ENCODE measurements at places on chromosomes 3 and 15.

DNA sequence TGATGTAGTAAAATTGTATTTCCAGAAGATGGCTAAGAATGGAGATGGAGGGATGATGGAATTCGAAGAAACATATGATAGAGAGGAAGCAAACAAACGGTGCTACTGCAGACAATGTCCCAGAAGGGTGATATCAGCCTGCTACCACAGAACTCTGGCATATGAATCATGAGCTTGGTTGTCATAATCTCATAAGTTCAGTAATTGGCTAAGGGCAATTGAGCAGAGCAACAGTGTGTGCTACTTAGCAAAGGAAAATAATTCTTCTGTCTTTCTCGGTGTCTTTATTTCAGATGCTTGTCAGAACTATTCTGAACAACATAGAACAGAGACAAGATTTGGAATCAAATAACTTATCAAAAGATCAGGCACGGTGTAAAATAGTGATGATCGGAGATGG lies 407.3 kb downstream of the GBE1 start:
- no peak for DNase-seq

DNA sequence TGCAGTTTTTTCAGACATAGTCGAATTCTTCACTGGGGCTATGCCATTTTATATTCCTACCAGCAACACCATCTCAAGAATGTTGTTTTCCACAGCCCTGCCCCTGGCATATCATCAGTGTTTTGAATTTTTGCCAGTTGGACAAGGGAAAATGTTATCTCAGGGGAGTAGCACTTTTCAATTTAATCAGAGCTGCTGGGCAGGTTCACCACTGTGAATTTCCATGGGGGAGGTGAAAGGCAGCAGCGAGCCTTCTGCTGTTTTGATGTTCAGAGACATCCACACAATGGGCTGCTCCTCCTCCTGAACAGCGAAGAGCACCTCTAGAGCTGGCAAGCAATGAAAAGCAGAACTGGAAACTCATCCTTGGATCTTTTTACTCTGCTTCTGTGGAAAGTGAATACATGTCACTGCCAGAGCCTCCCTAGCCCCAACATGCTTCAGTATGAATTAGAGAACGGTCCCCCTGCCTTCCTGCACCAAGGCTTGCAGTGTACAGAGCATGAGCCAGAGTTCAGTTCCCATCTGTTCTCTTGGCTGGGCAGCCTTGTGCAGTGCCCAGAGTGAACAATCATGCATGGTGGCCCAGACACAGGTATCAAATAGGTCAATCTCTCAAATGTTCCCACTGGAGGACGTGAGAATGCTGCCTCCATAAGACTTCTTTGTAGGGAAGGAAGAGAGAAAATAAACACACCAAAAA lies 56.1 kb upstream of the RAD18 start:
- no peak for DNase-seq

DNA sequence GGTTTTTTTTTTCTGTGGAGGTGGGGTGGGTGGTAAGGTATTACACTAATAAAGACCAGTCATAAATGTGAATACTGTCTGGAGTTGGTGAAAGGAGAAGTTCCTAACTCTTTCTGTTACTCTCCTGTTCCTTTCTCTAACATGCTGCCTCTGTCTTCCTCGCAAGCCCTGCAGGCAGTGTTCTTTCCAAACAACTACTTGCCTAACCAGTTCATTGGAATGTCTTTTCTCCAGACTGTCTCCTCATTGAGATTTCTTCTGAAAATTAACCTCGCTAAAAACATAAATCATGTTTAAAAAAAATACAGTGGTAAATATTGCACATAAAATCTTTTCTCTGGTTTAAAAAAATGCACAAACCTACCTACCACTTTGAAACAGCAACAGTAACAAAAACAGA lies 135.2 kb downstream of the TP63 start:
- no peak for DNase-seq

DNA sequence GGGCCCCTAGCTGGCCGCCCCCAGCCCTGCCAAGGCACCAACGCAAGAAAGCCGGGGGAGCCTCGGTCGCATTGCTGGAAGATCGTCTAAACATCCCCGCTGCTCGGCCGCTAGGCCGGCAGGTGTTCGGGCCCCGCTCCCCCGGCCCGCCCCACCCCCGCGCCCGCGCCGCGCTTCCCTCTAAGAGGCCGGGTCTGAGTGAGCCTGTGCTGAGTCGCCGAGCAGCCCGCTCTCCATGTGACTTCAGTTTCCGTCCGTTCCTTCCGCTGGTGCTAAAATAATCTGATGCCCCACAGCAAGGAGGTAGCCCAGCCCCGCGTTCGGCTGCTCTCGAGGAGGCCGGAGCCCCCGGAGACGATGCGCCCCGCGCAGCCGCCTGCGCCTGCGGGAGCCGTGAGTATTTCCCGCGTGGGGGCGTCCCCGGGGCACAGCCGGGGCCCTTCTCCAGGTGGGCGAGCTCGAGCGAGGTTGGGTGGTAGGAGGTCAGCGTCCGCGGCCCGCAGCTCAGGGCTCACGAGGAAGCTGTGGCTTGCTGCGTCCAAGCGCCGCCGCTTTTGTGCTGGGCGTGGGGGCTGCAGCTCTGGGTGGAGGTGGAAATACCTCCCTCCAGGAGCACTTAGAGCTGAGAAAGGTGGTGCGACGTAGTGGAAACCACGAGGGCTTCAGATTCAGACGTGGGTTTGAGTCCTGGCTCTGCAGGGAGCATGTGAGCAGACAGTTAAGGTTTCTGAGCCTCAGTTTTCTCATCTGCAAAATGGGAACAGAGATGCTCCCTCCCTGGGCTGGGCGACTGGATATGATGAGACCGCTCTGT lies at the start of gene NRROS:
NRROS (plus strand) TSS at position 212 of the 814 bp plus-strand sequence. CDS start 14,846 bp downstream, outside the sequence.
- peak; percentile 55 for DNase-seq

GRCh38 chr3:128553560-128553959 lies 60.6 kb upstream of the GATA2 start:
- peak; percentile 39 for DNase-seq

DNA sequence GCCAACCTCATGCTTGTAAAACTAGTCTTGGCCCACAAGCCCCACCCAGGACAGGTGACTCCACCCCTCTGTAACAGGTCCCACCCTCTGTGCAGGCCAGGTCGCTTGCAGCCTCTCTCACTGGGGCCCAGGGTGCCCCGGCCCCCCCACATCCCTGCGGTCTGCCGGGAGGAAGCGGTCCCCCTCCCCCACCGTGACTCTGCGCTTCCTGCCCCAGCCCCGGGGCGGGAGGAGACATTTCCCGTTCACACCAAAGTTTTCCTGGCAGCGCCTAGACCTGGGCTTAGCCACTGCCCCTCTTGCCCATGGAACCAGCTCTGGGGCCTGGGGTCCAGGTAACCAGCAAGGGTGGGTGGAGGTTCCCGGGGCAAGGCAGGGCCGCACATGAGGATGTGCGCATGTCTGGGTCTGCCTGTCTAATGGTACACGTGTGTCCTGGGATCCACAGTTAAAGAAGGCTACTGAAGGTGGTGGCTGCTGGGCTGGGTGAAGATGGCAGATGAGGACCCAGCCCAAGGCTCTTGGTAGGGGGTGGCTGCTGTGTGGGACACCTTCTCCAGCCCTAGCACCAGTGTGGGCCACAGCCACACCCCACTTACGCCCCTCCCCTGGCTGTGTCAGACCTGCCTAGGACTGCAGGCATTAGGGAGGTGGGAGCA lies 8.4 kb downstream of the NBEAL2 start:
- DNase-seq: peak; percentile 65

DNA sequence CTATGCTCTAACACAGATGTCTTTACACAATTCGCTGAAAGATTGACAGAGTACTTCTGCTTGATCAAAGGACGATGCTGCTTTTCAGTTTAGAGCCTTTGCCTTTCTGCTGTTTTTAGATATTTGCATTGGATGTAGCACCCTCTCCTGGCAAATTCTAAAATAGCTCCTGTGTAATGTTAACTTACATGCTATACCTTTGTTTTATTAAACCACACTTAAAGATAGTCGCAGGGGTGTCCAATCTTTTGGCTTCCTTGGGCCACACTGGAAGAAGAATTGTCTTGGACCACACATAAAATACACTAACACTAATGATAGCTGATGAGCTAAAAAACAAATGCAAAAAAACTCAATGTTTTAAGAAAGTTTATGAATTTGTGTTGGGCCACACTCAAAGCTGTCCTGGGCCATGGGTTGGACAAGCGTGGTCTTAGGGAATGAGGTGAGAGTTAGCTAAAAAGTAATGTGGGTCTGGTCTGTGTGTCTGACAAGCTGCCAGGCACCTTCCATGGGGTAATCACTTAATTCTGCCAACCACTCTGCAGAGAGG lies 62.9 kb downstream of the ATG7 start:
- peak; percentile 81 for DNase-seq

- DNase-seq: no peak
These were observed 677.4 kb downstream of the ZNF385D start for GRCh38 chr3:21073561-21073960.

DNA sequence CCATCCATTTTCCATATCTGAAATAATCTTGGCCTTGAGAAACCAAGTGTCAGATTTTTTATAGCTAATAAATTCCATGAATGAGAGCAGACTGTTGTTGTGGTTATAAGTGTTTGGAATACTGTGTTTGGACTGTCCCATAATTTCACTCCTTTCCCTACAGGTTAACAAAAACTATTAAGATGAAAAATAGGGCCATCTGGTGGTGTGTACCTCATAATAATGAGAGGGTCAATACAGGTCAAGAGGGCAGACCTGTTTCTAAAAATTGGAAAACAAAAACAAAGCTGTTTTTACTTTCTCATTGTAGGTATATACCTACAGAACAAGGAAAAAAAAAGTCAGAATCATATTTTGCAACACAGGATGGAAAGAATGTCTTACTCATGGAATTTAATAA lies 553.8 kb upstream of the SGO1 start:
- DNase-seq: peak; percentile 1

DNA sequence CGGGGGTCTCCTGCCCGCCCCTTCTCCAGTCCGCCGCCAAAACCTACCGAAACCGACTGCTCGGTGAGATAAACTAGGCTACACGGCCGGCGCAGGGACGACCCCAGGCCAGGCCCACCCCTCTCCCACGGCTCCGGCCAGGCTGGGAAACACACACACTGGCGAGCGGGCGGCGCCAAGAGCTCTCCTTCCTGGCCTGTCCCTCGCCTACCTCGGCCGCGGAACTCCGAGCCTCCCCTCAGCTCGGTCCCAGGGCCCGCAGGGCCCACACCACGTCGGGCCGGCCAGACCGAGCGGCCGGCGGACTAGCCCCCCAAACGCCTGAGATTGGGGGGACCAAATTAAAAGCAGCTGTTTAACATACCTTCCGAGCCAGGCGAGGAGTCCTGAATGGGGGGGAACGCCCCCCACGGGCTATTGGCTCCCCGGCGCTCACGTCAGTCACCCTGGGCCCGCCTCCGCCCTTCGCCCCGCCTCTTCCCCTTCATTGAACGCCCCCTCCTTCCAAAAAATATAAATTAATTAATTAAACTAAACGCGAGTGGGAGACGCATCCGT lies 4.0 kb upstream of the SIN3A start:
- DNase-seq: peak; percentile 85

GRCh38 chr3:140736863-140737460 lies 59.1 kb downstream of the TRIM42 start:
- DNase-seq: peak; percentile 34

- peak; percentile 34 for DNase-seq
These were observed 342.7 kb downstream of the PTPRG start for GRCh38 chr3:61903931-61904657.

DNA sequence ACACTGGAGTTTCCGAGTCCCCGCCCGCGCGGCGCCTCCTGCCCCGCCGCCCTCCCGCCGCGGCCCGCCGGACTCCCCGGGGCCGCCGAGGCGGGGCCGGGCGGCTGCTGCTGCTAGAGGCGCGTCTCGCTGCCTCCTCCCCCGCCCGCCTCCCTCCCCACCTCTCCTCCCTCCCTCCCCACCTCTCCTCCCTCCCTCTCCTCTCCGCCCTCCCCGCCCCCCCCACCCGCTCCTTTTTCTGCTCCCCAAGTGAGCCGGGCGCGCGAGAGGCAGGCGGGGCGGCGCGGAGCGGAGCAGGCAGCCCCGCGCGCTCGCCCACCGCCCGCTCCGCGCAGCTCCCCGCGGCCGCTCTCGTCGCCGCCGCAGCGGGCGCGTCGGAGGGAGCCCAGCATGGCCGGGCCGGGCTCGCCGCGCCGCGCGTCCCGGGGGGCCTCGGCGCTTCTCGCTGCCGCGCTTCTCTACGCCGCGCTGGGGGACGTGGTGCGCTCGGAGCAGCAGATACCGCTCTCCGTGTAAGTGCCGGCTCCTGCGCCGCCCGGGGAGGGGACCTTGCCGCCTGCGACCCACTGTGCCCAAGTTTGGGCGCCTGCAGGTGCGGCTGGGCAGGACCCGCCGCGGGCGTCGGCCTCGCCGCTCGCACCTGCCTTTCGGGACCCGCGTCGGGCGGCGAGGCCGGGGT lies at the start of gene CACNA2D3:
CACNA2D3 (plus strand) TSS at position 229 of the 679 bp plus-strand sequence.
- DNase-seq: no peak

GRCh38 chr15:31297575-31298456 lies 28.8 kb upstream of the KLF13 start:
- no peak for DNase-seq

GRCh38 chr3:3082234-3082924 lies 27.8 kb downstream of the IL5RA start:
- DNase-seq: no peak

DNA sequence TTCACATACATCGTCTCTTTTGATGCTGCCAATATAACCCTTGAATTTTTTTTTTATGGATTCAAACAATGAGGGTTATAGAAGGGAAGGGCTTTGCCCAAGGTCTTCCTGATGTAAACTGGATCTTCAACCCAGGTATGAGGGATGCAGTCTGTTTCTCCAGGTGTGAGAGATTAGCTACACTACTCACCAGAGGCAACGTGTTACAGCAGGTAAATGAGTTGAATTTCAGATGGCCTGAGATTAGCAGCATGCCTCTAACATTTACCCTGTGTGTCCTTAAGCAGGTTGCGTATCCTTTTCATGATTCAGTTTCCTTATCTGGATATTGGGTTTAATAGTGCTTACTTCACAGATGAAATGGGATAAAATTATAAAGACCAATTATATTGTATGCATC lies 1.9 kb downstream of the RTP4 start:
- no peak for DNase-seq

DNA sequence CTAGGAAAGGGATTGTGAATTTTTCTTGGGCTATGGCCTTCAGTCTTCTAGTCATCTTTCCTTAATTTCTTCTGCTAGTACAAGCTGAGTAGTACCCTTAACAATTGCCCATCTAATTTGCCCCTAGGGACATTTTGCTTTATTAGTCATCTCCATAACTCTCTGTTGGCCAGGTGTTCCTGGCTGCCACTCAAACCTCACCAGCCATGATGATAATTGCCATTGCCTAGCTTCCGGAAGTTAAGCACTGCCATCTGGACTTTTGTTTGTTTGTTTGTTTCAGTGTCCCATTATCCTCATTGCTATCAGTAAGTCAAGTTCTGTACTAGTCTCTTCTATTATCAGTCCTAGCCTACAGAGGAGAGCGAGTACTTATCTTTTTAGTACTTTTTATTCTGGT lies 36.6 kb upstream of the UBL7 start:
- DNase-seq: no peak

- DNase-seq: no peak
These were observed 8.0 kb upstream of the RAD54L2 start for GRCh38 chr3:51530485-51530884.

- DNase-seq: no peak
These were observed 131.6 kb downstream of the TUSC7 start for GRCh38 chr3:116841003-116841735.

- no peak for DNase-seq
These were observed 23.9 kb upstream of the RHO start for GRCh38 chr3:129504471-129505100.
